Activated B cell treated with CpG ODN at 0.5 μM for 24 hours (primary cell): ENCODE measurements at places on chromosomes 12 and 14.
A peak's percentile ranks its signal among the peaks of the same experiment; 100 is the strongest.

GRCh38 chr12:51323317-51323960 is 535 bp downstream of the BIN2 start:
- peak overlapping the region; percentile 95 for H3K27ac ChIP-seq
- H3K36me3 ChIP-seq: peaks cover 7% of the 10 kb centered on the region
- H3K4me1 ChIP-seq: peaks cover 96% of the 10 kb centered on the region
- no peak for DNase-seq
- H3K27me3 ChIP-seq: no peaks in the 10 kb centered on the region

GRCh38 chr14:98847521-98848468 is 424.2 kb downstream of the BCL11B start:
- no peak for DNase-seq
- no peaks in the 10 kb centered on the region for H3K36me3 ChIP-seq

DNA sequence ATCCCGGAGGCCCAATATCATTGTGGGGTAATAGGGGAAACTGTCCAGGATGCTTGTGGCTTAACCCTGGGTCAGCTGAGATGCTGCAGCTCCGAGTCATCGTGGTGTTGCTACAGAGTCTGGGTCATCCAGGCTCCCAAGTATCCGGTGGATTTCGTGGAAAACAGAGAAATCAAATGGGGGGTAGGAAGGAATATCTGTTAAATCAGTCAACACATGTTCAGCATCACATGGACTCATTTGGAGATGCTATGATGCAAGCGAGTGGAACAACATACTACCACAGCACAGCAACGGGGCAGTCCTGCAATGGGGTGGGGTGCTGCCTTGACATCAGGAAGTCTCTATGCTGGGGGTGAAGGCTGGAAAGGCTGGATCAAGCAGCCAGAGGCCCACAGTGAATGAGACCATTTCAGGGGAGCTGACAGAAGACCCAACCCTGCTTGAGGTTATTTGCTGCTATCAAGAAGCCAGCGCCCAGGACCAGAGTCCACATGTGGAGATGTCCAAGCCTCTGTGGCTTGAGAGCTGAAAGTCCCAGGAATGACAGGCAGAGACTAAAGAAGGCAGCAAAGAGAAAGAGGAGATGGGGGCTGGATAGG is 22.9 kb downstream of the VDR start:
- peaks cover 22% of the 10 kb centered on the region for H3K4me1 ChIP-seq
- DNase-seq: no peak
- no peak overlapping the region for H3K27ac ChIP-seq
- H3K27me3 ChIP-seq: peaks cover 9% of the 10 kb centered on the region
- peak overlapping the region; percentile 36 for H3K4me3 ChIP-seq

GRCh38 chr14:51370758-51371386 is 130.8 kb downstream of the TMX1 start:
- H3K27me3 ChIP-seq: peaks cover 1% of the 10 kb centered on the region
- no peak overlapping the region for H3K4me3 ChIP-seq
- H3K36me3 ChIP-seq: no peaks in the 10 kb centered on the region
- H3K4me1 ChIP-seq: no peaks in the 10 kb centered on the region
- H3K27ac ChIP-seq: no peak overlapping the region
- no peak for DNase-seq

- no peak for DNase-seq
- H3K27ac ChIP-seq: no peak overlapping the region
- peaks cover 25% of the 10 kb centered on the region for H3K36me3 ChIP-seq
- H3K27me3 ChIP-seq: peaks cover 2% of the 10 kb centered on the region
- peak overlapping the region; percentile 79 for H3K4me3 ChIP-seq
- H3K4me1 ChIP-seq: peaks cover 18% of the 10 kb centered on the region
Observed at GRCh38 chr14:23055621-23056144, 1.6 kb downstream of the CDH24 start.

GRCh38 chr12:132886529-132887477 is 602 bp downstream of the CHFR start:
- peaks cover 28% of the 10 kb centered on the region for H3K4me1 ChIP-seq
- DNase-seq: no peak
- H3K36me3 ChIP-seq: peaks cover 36% of the 10 kb centered on the region
- H3K4me3 ChIP-seq: peak overlapping the region; percentile 83
- peaks cover 7% of the 10 kb centered on the region for H3K27me3 ChIP-seq

GRCh38 chr12:52434081-52434733 is at the start of gene KRT75:
KRT75 (minus strand) TSS chr12:52434371; CDS start chr12:52434304, 67 bp downstream.
- no peak for DNase-seq
- peaks cover 15% of the 10 kb centered on the region for H3K27me3 ChIP-seq
- no peaks in the 10 kb centered on the region for H3K36me3 ChIP-seq
- no peak within 1 kb of the TSS for H3K4me3 ChIP-seq
- H3K27ac ChIP-seq: no peak within 1 kb of the TSS
